Cardiac muscle cell (in vitro differentiated cells and primary cell): ENCODE measurements at places on chromosomes 13 and 19. TPM values are rescaled to one million over a fixed set of nuclear protein-coding genes. Genes with fewer than 3 reads are reported as not detected.

DNA sequence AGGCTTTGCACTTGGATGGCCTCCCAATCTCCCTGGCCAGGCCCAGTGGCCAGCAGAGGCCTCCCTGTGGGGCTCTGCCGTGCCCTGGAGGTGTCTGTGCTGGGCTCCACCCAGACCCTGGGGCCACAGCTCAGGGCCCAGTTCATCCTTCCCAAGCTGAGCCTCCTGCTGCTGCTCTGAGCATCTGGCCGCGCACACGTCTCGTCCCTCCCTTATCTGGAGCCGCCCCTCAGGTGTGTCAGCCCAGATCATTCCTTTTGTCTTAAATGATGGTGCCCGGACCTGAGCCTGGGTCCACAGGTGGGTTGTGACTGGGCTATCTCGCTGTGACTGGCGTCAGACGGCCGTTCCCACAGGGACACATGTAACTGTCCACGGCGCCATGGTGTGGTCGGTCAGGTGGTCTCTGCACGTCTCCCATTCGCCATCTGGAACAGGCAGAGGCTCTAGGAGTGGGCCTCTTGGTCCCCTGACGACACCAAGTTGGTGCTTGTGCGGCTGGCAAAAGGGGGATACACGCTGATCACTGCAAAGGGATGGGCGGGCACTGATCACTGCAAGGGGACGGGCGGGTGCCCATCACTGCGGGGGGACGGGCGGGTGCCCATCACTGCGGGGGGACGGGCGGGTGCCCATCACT is 14.3 kb upstream of the ZNF554 start:
- no peak overlapping the region for H3K27ac ChIP-seq
- H3K4me1 ChIP-seq, result no peaks in the 10 kb centered on the region
- no peaks in the 10 kb centered on the region for H3K27me3 ChIP-seq
- H3K4me3 ChIP-seq, result no peak overlapping the region
- DNase-seq, result no peak

DNA sequence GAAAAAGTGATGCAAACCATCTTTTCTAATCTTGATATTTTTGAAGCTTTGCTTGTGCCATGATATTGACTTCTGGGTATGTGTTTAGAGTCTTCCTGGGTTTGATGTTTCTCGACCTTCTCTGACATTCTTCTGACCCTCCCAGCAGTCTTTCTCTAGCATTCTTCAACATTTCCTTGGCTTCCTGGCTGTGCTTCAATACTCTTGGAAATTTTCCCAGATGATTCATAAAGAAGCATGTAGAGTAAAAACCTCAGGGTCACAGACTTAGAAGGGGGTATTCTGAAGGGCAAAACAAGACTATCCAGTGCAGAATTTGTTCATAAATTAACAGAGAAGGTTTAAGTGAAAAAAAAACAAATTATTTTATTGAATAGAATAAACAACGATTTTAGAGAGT is 946.3 kb upstream of the PCDH9 start:
- no peak overlapping the region for H3K27ac ChIP-seq
- no peak for DNase-seq
- no peak overlapping the region for H3K4me3 ChIP-seq
- no peaks in the 10 kb centered on the region for H3K4me1 ChIP-seq

- no peaks in the 10 kb centered on the region for H3K27me3 ChIP-seq
- H3K4me1 ChIP-seq, result peaks cover 6% of the 10 kb centered on the region
- no peak overlapping the region for H3K4me3 ChIP-seq
- no peak for DNase-seq
- no peak overlapping the region for H3K27ac ChIP-seq
These were observed 14.2 kb upstream of the PTBP1 start for GRCh38 chr19:782878-783668.

DNM2 gene
- total RNA-seq, result 122 and 124 TPM in 2 replicates

- H3K36me3 ChIP-seq, result no peaks in the 10 kb centered on the region
- no peak overlapping the region for H3K4me3 ChIP-seq
- no peak for DNase-seq
- H3K27ac ChIP-seq, result no peak overlapping the region
- peaks cover 17% of the 10 kb centered on the region for H3K4me1 ChIP-seq
These were observed 79.1 kb downstream of the STARD13 start for GRCh38 chr13:33206425-33206824.

ZNF627 gene
- total RNA-seq, result 19.9 and 23.0 TPM in 2 replicates

- peaks cover 35% of the 10 kb centered on the region for H3K36me3 ChIP-seq
- no peak overlapping the region for H3K4me3 ChIP-seq
- H3K27ac ChIP-seq, result no peak overlapping the region
- no peaks in the 10 kb centered on the region for H3K27me3 ChIP-seq
- no peak for DNase-seq
These were observed 10.1 kb downstream of the UBXN6 start for GRCh38 chr19:4447327-4448146.

EFNB2 gene
- total RNA-seq, result 10.9 and 11.1 TPM in 2 replicates

COX6B2 gene
- total RNA-seq, result not detected in 2 replicates

- H3K36me3 ChIP-seq, result peaks cover 28% of the 10 kb centered on the region
- no peak overlapping the region for H3K4me3 ChIP-seq
- H3K27ac ChIP-seq, result no peak overlapping the region
- no peaks in the 10 kb centered on the region for H3K27me3 ChIP-seq
These were observed 5.0 kb downstream of the U2AF2 start for GRCh38 chr19:55659822-55660221.

CRLF1 gene
- total RNA-seq, result 0.14 and 0.69 TPM in 2 replicates

DNA sequence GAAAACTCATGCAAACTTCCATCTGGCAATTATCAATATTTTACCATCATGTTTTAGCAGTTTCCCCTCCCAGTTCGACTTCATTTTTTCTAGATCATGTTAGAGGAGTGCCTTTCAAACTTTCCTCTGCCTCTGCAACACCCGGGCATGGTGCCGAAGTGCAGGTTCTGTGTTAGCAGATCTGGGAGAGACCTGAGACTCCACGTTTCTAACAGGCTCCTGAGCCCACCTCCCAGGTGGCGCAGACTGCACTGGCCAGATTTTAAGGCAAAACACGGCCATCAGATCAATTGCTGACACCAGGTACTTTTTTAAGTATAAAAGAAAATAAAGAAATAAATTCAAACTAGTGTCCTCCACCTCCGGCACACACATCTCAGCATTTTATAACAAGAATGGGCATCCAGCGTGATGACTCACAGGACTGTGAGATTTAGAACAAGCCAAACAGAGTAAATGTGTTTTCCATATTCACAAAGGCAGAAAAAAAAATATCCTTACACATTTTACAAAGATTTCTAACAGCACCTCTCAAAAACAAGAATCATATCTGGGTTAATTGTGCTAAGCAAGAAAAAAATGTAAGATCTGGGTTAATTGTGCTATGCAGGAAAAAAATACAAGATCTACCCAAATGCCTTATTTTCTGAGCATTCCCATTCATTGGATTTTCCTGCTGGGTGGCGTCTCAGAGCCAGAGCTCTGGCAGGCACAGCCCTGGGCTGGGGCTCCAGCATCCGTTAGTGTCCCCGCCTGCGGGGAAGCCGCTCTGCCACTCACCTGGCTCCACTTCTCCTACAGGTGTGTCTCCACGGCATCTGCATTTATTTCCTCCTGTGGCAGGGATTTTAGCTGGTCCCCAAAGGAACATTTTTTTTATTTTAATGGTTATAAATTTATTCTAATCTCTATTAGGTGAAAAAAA is 127.9 kb upstream of the SOX1 start:
- no peaks in the 10 kb centered on the region for H3K36me3 ChIP-seq
- H3K4me1 ChIP-seq, result no peaks in the 10 kb centered on the region
- DNase-seq, result no peak
- H3K27ac ChIP-seq, result no peak overlapping the region
- no peak overlapping the region for H3K4me3 ChIP-seq

- H3K27me3 ChIP-seq, result no peaks in the 10 kb centered on the region
- H3K36me3 ChIP-seq, result no peaks in the 10 kb centered on the region
- DNase-seq, result no peak
- H3K27ac ChIP-seq, result no peak overlapping the region
These were observed 150.9 kb downstream of the LACC1 start for GRCh38 chr13:44030615-44031014.

- H3K27ac ChIP-seq, result no peak overlapping the region
- no peaks in the 10 kb centered on the region for H3K27me3 ChIP-seq
- no peaks in the 10 kb centered on the region for H3K36me3 ChIP-seq
- H3K4me1 ChIP-seq, result no peaks in the 10 kb centered on the region
- peak; percentile 3 for DNase-seq
These were observed 563.5 kb upstream of the SLITRK1 start for GRCh38 chr13:84445776-84446175.

GRCh38 chr19:12872255-12872654 is 9.0 kb downstream of the DNASE2 start:
- DNase-seq, result no peak
- H3K27ac ChIP-seq, result no peak overlapping the region
- peaks cover under 1% of the 10 kb centered on the region for H3K4me1 ChIP-seq
- H3K4me3 ChIP-seq, result no peak overlapping the region
- H3K36me3 ChIP-seq, result no peaks in the 10 kb centered on the region

NCAN gene
- 0.36 and 0.42 TPM in 2 replicates for total RNA-seq

CFAP97D2 gene
- total RNA-seq, result not detected in 2 replicates

ZNF574 gene
- total RNA-seq, result 29.2 and 36.2 TPM in 2 replicates

RASAL3 gene
- total RNA-seq, result 0.14 TPM in 1 of 2 replicates, not detected in the other

DNA sequence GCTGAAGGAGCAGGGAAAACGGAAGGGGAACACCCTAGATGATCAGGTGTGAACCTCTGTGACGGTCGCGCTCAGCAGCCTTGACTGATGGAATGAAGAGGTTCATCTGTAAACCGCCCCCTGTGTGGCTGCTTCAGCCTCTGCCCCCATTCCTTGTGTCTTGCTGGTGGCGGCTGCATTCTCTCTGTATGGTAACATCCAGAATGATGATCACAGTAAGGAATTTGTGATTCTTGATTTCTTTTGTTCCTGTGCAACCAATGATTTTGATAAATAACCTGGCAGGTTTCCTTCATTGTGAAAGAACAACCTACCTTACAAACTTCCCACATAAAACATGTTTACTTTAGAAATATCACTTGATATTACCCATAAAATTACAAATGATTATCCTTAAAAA is 118.7 kb upstream of the MCF2L start:
- H3K4me1 ChIP-seq, result no peaks in the 10 kb centered on the region
- no peak overlapping the region for H3K4me3 ChIP-seq
- DNase-seq, result no peak
- H3K36me3 ChIP-seq, result peaks cover 42% of the 10 kb centered on the region
- H3K27ac ChIP-seq, result no peak overlapping the region

- H3K27me3 ChIP-seq, result no peaks in the 10 kb centered on the region
- H3K4me1 ChIP-seq, result peaks cover 32% of the 10 kb centered on the region
- no peak for DNase-seq
These were observed 71.9 kb downstream of the CDK8 start for GRCh38 chr13:26325876-26326275.

DNA sequence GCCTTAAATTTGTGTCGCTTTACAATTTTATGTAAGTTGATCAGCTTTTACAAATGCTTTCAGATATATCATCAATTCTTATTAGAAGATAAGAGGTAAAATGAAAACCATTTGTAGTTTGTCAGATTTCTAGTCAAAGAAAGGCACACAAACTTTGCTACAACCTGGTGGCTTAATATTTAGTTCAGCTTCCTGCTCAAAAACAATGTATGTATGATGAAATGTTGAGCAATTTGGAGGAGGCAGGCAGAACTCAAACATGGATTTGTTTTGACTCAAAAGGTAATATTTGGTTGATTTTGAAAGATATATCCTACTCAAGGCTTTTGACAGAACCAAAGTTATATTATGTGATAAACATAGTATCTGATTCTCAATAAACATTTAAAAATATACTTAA is 24.2 kb downstream of the NEK5 start:
- peak; percentile 56 for DNase-seq
- H3K4me1 ChIP-seq, result no peaks in the 10 kb centered on the region
- H3K4me3 ChIP-seq, result no peak overlapping the region
- no peaks in the 10 kb centered on the region for H3K27me3 ChIP-seq
- H3K36me3 ChIP-seq, result no peaks in the 10 kb centered on the region

VN1R2 gene
- not detected in 2 replicates for total RNA-seq

C19orf85 gene
- total RNA-seq, result not detected in 2 replicates

GRCh38 chr19:54209811-54210494 is 9.3 kb downstream of the RPS9 start:
- peaks cover 28% of the 10 kb centered on the region for H3K36me3 ChIP-seq
- DNase-seq, result peak; percentile 52
- H3K27me3 ChIP-seq, result no peaks in the 10 kb centered on the region
- peak overlapping the region; percentile 68 for H3K27ac ChIP-seq

DNA sequence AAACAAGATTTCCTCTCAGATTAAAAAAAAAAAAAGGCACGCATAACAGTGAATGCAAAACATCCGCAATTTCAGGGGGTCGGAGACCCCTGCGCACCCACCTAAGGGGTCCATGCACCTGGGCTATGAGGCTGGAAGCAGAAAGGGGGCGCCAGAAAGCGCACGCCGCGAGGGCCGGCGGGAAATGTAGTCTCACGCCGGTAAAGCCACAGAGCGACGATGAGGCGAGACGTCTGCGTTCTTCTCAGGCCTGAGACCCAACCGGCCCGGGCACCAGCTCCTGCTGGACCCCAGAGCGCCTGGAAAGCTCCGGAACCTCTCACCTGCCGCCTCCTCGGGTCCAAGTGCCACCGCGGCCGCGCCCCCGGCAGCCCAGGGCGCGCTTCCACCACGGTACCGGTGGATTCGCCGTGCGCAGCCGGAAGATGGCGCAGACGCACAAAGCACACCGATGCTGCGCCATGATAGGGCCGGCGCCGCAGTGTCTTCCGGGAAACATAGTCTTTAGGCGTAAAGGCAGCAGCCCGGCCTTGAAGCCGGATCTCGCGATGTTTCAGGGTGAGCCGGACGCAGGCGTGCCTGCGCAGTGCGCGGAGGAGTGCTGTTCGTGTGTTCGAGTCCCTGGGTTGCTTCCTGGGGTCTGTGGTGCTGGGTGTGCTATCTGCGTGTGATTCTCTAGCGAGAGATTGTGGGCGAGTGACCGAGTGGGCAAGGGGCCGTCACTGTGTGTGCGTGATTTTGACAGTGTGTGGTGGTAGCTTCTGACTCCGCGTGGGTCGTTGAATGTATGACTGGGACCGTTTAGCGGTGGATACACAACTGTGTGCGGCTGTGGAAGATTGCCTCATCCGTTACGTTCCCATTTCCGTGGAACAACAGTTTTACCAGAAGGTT is at the start of gene ZNF582:
Gene ZNF582, minus strand, starts transcription at position 416 of the 894 bp plus-strand sequence. CDS start 1,782 bp downstream, outside the sequence.
- H3K4me3 ChIP-seq, result peak within 1 kb of the TSS; percentile 66
- DNase-seq, result peak; percentile 98
- no peaks in the 10 kb centered on the region for H3K27me3 ChIP-seq
- H3K4me1 ChIP-seq, result peaks cover 6% of the 10 kb centered on the region

DNA sequence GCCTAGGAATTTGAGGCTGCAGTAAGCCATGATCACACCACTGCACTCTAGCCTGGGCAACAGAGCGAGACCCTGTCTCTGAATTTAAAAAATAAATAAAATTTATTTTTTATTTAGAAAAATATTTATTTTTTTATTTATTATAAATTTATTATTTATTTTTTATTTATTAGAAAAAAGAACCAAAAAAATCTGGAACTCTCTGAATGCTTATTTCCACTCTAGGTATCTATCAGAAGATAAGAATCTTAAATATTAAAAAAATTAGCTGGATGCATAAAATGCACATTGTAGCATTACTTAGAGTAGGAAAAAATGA is 82.8 kb downstream of the CDADC1 start:
- H3K36me3 ChIP-seq, result peaks cover 3% of the 10 kb centered on the region
- no peak for DNase-seq
- H3K27ac ChIP-seq, result peak overlapping the region; percentile 55
- no peak overlapping the region for H3K4me3 ChIP-seq

- no peaks in the 10 kb centered on the region for H3K4me1 ChIP-seq
- no peak for DNase-seq
- H3K27ac ChIP-seq, result no peak overlapping the region
These were observed 17.5 kb upstream of the KBTBD6 start for GRCh38 chr13:41150058-41150457.
